Neural crest cell (in vitro differentiated cells): ENCODE measurements at places on chromosomes 11 and 22. TPM values are rescaled to one million over a fixed set of nuclear protein-coding genes. Genes with fewer than 3 reads are reported as not detected.

DNA sequence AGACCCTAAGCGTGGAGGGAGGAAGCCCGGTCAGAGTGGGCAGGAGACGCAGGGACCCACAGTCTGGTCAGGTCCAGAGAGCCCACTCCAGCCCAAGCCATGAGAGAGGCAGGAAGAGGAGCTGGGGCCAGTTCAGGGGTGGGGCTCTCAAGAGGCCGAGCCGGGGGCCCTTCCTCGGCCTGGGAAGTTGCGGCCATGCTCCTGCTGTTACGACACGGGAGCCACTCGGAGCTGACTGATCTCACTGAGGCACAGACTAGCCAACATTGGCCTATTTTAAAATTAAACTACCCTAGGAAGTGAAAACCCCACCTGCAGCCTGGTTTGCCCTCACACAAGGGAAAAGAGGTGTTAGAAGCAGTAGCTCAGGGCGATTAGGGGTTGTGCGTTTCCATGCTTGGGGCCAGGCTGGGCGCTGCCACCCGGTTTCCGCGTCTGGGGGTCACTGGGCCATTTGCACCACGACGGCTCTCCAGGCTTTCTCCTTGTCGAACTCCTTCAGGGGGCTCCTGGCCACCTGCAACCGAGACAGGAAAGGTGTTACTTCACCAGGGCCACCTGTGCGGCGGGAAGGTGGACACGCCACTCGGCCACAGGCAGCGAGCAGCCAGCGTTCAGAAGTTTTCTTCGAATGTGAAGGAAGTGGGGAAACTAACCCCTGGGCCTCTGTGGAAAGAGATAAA lies 3.2 kb upstream of the TTLL8 start:
- DNase-seq, result no peak
- H3K36me3 ChIP-seq, result no peaks in the 10 kb centered on the region
- peaks cover 14% of the 10 kb centered on the region for H3K4me1 ChIP-seq
- H3K4me3 ChIP-seq, result no peak overlapping the region
- H3K27me3 ChIP-seq, result peaks cover 13% of the 10 kb centered on the region

- peaks cover 22% of the 10 kb centered on the region for H3K4me1 ChIP-seq
- no peak for DNase-seq
- no peaks in the 10 kb centered on the region for H3K27me3 ChIP-seq
- peak overlapping the region; percentile 23 for H3K27ac ChIP-seq
- H3K36me3 ChIP-seq, result no peaks in the 10 kb centered on the region
Measured at GRCh38 chr22:29093501-29094300, 20.9 kb downstream of the KREMEN1 start.

DNA sequence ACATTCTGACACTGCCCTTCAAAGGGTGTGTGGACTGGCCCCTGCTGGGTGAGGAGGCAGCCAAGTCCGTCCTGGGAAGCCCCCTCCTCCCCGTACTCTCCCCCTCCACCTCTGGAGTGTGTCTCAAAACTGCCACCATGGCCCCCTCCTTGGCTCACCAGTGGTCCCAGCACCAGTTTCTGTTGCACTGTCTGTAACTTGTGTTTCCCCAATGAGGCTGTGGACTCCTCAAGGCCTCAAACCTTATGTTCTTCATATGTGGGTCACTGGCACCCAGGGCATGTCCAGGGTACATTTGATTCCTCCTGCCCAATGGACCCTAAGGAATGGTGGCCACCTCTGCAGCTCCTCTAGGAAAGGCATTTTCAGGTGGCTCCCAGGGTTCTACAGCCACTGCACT lies 6.6 kb upstream of the NPTXR start:
- H3K36me3 ChIP-seq, result no peaks in the 10 kb centered on the region
- peaks cover 15% of the 10 kb centered on the region for H3K4me1 ChIP-seq
- peak overlapping the region; percentile 31 for H3K4me3 ChIP-seq
- DNase-seq, result no peak
- H3K27ac ChIP-seq, result no peak overlapping the region

DNA sequence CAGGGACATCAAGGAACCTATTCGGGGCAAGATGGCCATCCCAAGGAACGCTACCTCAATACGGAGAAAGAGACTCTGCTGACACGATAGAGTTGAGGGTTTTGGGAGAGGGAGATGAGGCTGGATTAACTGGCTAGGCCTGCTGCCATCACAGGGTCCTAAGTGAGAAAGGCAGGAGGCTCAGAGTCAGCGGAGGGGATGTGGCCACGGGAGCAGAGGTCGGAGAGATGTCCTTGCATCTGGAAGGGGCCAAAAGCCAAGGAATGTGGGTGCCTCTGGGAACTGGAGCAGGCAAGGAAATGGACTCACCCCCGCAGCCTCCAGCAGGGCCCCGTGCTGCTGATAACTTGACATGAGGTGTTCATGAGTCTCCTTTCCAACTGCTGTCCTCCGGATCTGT lies 31.0 kb upstream of the RFPL3 start:
- H3K4me3 ChIP-seq, result no peak overlapping the region
- no peak overlapping the region for H3K27ac ChIP-seq
- DNase-seq, result no peak

Gene AIFM3
- 0.79 and 0.84 TPM in 2 replicates for total RNA-seq

Gene LDLRAD3
- total RNA-seq, result 30.1 and 33.8 TPM in 2 replicates

- no peak overlapping the region for H3K27ac ChIP-seq
- H3K36me3 ChIP-seq, result no peaks in the 10 kb centered on the region
- H3K4me1 ChIP-seq, result no peaks in the 10 kb centered on the region
- no peak overlapping the region for H3K4me3 ChIP-seq
- DNase-seq, result no peak
- H3K27me3 ChIP-seq, result peaks cover 23% of the 10 kb centered on the region
Measured at GRCh38 chr11:27837895-27838563, 137.8 kb upstream of the BDNF start.

DNA sequence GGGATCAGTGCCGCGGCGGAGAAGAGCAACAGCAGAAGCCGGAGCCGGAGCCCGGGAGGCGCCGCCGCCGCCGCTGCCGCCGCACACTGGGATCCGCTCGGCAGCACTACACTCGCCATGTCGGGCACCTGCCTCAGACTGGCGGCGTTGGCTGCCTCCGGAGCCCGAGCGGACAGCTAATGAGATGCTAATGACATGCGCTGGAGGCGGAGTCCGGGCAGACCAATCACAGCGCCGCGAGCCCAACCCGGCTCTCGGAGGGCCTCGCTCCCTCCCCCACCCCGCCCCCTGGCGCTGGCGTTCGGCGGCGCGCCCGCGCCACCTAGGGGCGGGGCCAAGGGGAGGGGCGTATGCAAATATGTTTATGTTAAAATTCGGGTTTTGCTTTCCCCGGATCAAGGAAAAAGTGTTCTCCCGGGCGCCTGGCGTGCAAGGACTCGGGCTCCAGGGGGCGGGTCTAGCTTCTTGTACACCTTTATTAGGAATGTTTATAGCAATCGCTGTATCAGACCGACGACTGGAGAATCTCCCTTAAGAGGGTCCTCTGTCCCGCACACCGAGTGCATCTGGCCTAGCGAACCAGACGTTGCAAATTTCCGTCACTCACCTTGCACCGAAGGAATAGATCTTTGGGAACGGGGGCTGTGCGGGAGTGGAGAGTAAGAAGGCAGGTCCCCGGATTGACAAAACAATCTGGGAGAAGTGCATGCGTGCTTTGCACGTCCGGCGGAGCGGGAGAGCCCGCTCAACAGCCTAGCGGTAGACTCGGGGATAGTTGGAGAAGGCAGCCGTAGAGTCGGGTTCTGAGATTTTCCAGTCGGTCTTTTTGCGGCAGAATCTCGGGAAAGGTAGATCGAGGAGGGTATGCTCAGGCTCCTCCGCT lies at the start of gene CADM1:
Gene CADM1, minus strand, starts transcription at position 140 of the 883 bp plus-strand sequence.
- no peaks in the 10 kb centered on the region for H3K36me3 ChIP-seq
- H3K27ac ChIP-seq, result peak within 1 kb of the TSS; percentile 96
- peak within 1 kb of the TSS; percentile 97 for H3K4me3 ChIP-seq
- peaks cover 12% of the 10 kb centered on the region for H3K4me1 ChIP-seq
- DNase-seq, result peak; percentile 93
- peaks cover 16% of the 10 kb centered on the region for H3K27me3 ChIP-seq

Gene FLRT1
- 2.4 and 3.0 TPM in 2 replicates for total RNA-seq

Gene EHF
- total RNA-seq, result not detected in 2 replicates

GRCh38 chr11:13923182-13923581 lies 39.3 kb upstream of the SPON1 start:
- no peak overlapping the region for H3K27ac ChIP-seq
- H3K4me3 ChIP-seq, result no peak overlapping the region
- DNase-seq, result no peak
- no peaks in the 10 kb centered on the region for H3K4me1 ChIP-seq

GRCh38 chr11:126344141-126345080 lies 11.1 kb upstream of the ST3GAL4 start:
- peaks cover 35% of the 10 kb centered on the region for H3K4me1 ChIP-seq
- no peak overlapping the region for H3K27ac ChIP-seq
- no peaks in the 10 kb centered on the region for H3K27me3 ChIP-seq
- no peak overlapping the region for H3K4me3 ChIP-seq

- H3K4me3 ChIP-seq, result peak overlapping the region; percentile 87
- H3K4me1 ChIP-seq, result peaks cover 34% of the 10 kb centered on the region
- peaks cover 33% of the 10 kb centered on the region for H3K27me3 ChIP-seq
Measured at GRCh38 chr11:122883646-122883979, 1.1 kb downstream of the JHY start.
